PC-9 (cell line): ENCODE measurements at places on chromosomes 7 and 10. TPM values are rescaled to one million over a fixed set of nuclear protein-coding genes. Genes with fewer than 3 reads are reported as not detected.

DNA sequence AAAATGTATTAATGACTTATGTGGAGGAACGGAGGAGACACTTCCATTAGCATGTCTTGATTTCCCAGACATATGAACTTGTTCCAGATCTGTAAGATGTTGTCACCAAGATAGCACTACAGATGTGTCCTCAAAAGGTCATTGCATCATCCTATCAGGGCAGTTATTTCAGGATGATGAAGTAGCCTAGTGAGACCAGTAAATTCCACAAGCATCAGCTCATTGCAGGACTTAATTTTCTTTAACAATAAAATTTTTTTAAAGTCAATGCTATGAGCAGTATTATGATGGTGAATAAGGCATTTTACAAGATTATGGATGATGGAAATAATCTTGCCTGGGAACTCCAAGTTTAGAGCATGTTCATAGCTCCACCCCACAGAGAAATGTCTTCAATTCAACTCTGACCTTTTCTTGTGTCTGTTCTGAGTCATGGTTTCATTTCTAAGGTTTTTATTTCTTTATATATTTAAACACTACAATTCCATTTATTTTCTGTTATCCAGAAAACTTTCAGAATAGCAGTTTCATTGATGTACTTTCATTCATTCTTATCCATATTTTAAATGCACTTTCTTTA lies 1203.3 kb upstream of the CELF2 start:
- no peak for DNase-seq

Gene CYP26C1
- total RNA-seq, result 0.46 and 0.60 TPM in 2 replicates

GRCh38 chr10:129560361-129560760 lies 93.3 kb downstream of the MGMT start:
- DNase-seq, result no peak

DNA sequence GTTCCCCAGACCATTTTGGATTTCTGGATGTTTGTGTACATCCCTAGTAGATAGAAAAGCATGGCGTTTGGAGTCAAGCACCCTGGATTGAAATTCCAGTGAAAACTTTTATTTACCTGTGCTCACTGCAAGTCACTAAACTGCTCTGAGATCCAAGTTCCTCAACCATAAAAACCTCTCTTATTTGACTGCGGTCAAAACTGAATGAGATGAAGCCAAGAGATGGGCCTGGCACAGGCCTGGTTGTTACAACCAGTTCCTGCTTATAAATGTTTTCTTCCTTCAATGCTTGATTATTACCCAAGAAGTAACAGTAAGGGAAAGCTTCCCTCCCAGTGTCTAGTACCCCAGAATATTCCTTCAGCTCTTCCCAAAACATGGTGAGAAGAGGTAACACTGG lies 70.9 kb upstream of the HPS1 start:
- no peak for DNase-seq

Gene FOXI2
- not detected in 2 replicates for total RNA-seq

DNA sequence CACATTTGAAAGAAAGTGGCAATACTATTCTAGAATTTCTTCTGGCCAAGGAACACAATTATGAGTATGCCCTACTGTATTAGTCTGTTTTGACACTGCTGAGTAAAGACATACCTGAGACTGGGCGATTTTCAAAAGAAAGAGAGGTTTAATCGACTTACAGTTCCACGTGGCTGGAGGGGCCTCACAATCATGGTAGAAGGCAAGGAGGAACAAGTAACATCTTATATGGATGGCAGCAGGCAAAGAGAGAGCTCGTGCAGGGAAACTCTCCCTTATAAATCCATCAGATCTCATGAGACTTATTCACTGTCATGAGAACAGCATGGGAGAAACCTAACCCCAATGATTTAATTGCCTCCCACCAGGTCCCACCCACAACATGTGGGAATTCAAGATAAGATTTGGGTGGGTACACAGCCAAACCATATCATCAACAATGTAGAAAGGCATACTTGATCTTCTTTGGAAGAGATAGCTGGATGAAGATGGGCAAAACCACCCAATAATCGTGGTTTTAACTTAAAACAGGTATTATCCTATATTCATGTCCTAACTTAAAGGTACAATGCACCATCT lies 113.9 kb downstream of the ETV1 start:
- no peak for DNase-seq

Gene BAMBI
- total RNA-seq, result 3.3 and 4.5 TPM in 2 replicates

GRCh38 chr7:137846827-137847567 lies at the start of gene DGKI:
DGKI (minus strand) TSS chr7:137846974.
- DNase-seq, result no peak

GRCh38 chr7:1918881-1919525 lies 248.9 kb downstream of the ELFN1 start:
- no peak for DNase-seq

Gene ZNF398
- total RNA-seq, result 10.8 and 11.7 TPM in 2 replicates

GRCh38 chr10:49656845-49657493 lies 22.5 kb upstream of the C10orf53 start:
- no peak for DNase-seq

Gene PRLHR
- not detected in 2 replicates for total RNA-seq

Gene SLC13A1
- not detected in 2 replicates for total RNA-seq

Gene WASHC2A
- 26.9 and 42.6 TPM in 2 replicates for total RNA-seq

Gene OR2A1
- not detected in 2 replicates for total RNA-seq

DNA sequence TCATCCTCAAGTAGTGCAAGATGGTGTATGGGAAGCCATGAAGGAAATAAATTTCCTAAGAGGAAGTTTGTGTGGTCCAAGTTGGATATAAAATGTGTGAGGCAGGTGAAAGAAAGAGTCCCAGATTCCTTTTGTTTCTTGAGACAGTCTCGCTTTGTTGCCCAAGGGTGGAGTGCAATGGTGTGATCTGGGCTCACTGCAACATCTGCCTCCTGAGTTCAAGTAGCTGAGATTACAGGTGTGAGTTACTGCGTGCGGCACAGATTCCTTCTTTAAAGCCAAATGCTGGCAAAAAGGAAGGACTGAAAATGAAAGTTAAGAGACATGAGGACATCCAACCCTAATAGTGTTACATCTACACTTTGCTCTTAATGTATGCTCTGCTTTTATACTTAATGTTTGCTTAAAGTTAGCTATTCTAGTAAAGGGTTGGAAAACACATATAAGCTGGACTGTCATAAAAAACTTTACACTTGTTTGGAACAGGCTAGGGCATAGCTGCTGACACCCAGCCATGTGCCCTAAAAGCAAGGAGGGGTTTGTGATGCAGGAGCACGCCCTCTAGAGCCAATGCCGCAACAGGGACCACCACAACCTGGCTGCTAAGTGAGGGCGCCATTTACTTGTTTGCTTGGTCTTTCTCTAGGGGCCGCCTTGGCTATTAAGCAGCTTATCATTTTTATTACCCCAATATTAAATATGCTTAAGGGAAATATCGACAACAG lies 34.5 kb downstream of the CLEC2L start:
- no peak for DNase-seq

GRCh38 chr10:71765176-71765904 lies 8.0 kb downstream of the VSIR start:
- peak; percentile 80 for DNase-seq

Gene C10orf143
- total RNA-seq, result 2.8 and 3.5 TPM in 2 replicates

- no peak for DNase-seq
Observed at GRCh38 chr7:152335900-152336571, 99.8 kb downstream of the KMT2C start.

Gene FKBP9
- 155 and 160 TPM in 2 replicates for total RNA-seq

Gene SLF2
- total RNA-seq, result 13.6 and 17.1 TPM in 2 replicates

GRCh38 chr10:91299999-91300575 lies 79.6 kb downstream of the PCGF5 start:
- DNase-seq, result no peak

Gene IRF5
- 3.4 and 5.8 TPM in 2 replicates for total RNA-seq

Gene VIPR2
- not detected in 2 replicates for total RNA-seq

Gene AGMO
- total RNA-seq, result not detected in 2 replicates

Gene GNGT1
- total RNA-seq, result 1.1 TPM in 1 of 2 replicates, not detected in the other

- DNase-seq, result no peak
Observed at GRCh38 chr7:2608921-2609411, 22.8 kb upstream of the TTYH3 start.

DNA sequence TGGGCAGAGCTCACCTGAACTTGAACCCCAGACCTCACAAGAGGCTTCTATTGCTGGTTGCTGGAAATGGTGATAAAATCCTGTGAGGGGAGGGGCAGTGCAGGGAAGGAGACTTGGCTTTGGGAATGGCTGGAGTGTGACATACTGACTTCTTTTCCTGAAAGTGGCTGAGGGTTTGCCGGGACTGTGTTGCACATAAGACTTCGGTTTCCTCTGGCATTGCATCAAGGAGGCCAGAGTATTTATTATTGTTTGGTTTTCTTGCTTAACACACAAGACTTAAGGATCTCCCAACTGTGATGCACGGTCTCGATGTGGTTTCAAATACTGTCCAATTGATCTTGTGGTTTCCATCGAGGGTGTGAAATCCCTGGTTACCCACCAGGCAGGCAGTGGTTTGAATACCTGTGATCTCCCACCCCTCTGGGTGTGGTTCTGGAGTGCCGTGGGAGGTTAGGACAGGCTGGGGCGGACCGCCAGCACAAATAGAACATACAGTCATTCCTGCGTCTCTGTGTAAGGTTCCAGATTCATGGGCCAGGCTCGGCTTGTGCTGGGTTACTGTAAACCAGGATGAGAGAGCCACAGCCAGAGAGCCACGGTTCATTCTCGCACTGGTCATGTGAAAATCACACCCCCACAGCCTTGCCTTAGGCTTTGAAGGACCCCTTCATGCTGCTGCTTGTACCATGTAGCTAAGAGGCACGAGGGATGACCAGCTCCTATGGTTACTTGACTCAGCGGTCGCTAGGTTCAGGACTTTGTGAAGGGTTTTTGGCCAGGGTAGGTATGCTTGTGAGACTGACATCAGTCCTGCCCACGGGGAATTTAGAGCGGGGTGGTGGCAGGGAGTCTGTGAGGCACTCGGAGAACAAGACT lies 39.2 kb downstream of the WBP1L start:
- DNase-seq, result no peak
